ENCODE measurements at places on chromosomes 2 and 18.

DNA sequence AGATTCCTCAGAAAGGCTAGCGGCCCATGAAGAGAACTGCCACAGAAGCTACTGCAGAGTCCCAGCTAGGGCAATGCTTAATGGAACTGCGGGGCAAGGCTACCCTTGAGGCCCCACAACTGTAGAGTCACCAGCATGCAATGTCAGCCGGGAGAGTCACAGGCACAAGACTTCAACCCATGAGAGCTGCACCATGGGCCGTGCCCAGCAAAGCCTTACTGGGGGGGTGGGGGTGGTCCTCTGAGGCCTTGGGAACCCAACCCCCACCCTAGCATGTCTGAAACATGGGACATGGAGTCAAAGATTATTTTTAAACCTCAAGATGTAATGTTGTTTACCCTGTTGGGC is 20.2 kb downstream of the DPP4 start:
- no peak for DNase-seq

GRCh38 chr2:179340678-179341077 is 76.0 kb upstream of the SESTD1 start:
- DNase-seq, result no peak

GRCh38 chr18:2326999-2327398 is 244.3 kb downstream of the METTL4 start:
- DNase-seq, result no peak

DNA sequence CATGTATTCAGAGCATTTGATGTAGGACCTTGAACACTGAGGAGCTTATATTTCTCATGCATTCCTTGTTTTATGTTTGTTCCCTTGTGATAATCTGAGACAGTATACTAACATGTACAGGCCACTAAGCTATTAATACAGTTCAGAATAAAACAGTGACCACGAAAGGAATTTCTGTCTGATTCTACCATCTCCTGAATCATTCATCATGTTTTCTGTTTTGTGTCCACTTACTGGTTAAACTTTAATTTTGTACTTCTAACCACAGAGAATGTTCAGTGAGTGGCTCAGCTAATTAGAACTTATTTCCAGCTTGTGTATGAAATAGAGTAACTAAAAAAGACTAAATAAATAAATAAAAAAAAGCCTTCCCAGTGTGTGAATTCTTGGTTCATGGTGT is 110.4 kb downstream of the LRP1B start:
- DNase-seq, result no peak

- DNase-seq, result no peak
Measured at GRCh38 chr18:68837665-68838451, 40.0 kb downstream of the CCDC102B start.

GRCh38 chr2:23475036-23475435 is 90.1 kb downstream of the KLHL29 start:
- DNase-seq, result no peak

GRCh38 chr2:15565994-15566671 is 5.0 kb upstream of the NBAS start:
- DNase-seq, result no peak

DNA sequence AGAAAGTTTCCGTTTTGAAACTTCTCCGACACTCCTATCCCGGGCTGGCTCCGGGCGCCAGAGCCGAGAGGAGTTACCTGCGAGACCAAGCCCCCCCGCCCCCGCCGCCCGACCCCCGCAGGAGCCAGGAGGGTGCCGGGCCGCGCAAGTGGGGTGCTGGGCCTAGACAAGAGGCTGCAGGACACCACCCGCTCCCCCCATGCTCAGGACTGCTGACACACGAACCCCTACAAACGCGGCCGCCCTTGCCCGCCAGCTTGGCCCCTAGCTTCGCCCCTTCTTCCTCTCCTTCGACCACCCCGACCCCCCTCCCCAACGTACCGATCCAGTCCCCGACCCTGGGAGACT is 497 bp downstream of the PLA2R1 start:
- no peak for DNase-seq

GRCh38 chr2:156430236-156430979 is 5.8 kb upstream of the GPD2 start:
- DNase-seq, result no peak

DNA sequence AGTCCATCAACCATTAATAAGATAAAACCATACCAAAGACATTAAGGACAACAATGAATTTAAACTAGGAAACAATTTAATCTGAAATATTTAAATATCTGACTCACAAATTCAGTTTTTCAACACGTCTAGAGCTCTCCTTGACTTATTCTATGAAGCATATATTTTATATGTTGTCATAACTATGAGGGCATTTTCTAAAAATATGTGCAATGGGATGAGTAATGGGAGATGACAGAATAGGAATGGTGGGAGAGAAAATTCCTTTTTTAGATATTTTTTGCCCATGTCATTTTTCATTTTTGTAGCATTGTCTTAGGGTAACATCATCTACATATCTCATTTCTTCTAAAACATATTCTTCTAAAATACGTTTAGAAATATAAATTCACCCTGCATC is 79.2 kb upstream of the CDH2 start:
- no peak for DNase-seq

GRCh38 chr2:181578829-181579228 is 78.1 kb downstream of the CERKL start:
- DNase-seq, result no peak

DNA sequence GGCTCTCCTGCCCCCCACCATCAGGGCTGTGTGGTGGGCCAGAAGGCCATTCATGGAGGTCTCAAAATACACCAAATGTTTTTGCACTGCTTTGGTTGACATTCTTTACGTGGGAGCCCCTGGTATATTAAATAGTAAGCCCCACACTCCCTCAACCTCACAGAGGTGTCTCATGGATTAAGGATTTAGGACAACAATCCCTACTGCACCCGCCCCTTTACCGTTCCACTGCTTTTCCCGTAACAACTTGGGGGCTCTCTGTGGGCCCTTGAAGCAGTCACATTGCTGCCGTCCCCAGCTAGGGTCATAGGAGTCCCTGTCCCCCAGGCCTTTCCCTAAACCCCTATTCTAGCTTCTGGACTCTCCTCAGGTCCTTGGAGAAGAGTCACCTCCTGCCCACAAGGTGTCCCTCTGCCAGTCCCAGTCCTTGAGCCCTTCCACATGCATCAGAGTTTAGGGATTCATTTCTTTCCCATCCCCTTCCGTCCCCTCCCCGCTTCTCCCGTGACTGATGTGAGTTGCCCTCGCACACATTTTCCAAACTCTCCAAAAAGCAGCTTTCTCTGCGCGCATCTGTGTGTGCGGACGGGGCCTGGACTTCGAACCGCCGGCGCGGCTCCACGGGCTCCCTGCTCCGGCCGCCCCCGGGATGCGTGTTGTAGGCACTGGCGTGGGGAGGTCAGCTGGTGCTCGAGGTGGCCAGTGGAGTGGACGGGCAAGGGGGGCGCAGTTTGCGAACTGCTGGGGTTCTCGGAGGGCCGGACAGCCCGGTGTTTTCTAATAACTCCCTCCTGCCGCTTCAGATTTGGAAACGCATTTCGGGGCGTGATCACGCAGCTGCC is 84.8 kb downstream of the LYPD1 start:
- no peak for DNase-seq

DNA sequence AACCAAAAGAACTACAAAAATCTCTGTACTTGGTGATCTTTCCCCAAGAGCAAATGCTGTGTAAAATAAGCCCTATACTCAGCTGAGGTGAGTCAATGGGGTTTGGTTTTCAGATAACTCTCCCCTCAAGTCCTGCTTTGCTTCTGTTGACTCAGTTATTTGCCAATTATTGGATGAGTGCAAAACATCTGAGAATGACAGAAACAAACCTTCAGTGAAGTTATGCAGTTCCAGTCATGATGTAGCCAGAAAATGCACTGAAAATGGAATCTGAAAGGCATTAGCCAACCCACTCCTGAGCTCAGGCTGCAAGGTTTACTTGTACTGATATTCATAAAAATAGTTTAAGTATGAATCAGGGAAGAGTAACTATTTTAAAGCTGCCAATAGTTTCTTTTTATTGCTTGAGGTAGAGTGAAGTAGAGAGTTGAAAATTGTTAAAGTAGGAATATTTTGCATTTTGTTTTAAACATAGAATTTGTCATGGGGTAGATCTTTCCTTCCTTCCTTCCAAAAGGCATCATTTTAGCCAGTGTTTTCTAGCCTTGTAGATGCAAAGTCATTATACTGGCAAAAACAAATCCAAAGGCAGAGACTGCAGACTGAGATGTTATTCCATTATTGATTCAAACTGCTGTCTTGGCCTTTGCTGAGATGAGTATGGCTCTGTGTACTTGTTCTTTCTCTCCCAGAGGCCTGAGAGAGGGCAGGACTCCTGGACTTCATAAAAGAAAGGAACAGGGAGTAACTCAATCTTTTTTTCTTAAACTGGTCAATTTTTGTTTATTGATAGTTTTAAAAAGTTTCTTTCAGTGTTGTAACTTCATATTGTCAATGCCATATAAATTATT is 215.3 kb downstream of the RND3 start:
- no peak for DNase-seq

DNA sequence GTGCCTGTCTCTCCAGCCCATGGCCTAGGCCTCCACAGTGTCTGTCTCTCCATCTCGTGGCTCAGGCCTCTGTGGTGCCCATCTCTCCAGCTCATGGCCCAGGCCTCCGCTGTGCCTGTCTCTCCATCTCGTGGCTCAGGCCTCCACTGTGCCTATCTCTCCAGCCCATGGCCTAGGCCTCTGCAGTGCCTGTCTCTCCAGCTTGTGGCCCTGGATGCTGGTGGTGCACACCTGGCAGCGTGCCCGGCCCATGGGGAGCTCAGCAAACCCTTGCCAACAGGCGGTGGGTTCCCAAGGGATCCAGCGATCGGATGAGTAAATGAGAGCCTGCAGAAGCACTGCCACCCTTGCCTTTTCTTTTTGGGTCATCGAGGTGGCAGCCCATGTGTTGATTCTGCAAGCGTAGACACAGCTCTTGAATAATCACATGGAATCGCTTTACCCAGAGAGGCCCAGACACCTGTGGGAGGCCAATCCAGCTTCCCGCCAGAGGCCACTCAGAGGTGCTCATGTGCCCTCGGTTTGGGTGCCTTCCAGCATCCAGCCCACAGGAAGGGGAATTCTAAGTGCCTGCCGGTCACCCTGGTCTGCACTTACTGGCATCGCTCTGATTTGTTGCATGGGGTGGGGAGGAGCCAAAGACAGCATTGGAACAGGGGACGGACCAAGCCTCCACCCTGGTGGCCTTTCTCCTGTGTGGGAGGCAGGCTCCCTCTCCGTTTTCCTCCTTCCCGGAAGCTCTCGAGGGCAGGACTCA is 101.8 kb upstream of the HDAC4 start:
- DNase-seq, result no peak

GRCh38 chr2:191350826-191351225 is 105.6 kb downstream of the MYO1B start:
- DNase-seq, result no peak

DNA sequence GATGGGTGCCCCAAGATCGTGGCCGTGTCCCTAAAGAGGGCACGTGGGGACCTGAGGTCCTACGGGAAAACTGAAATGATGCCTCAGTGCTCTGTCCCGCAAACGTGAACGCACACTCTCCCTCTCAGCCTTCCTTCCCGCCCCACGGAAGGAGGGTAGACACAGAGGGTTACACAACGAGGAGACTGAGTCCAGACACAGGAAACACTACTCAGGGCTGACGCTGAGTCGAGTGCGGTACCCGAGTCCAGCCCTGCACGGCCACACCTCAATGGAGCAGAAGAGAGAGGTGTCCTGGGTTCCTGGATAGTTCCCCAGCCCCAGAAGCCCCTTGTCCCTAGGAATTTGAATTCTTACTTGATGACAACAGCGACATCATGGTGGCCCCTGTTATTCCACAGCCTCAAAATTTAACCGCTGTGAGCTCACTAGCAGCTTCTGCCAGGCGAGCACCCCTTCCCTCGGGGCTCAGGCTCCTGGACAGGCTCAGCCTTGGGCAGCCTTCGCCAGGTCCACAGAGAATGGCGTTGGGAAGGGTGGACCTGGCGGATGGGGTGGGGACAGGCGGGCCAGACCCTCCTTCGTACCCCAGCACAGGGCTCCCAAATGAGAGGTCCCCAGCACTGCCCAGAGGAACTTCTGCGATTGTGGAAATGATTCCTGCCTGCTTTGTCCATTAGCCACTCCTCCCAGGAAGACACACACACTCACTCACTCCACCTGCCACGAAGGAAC is 980 bp upstream of the RNPEPL1 start:
- DNase-seq, result no peak

DNA sequence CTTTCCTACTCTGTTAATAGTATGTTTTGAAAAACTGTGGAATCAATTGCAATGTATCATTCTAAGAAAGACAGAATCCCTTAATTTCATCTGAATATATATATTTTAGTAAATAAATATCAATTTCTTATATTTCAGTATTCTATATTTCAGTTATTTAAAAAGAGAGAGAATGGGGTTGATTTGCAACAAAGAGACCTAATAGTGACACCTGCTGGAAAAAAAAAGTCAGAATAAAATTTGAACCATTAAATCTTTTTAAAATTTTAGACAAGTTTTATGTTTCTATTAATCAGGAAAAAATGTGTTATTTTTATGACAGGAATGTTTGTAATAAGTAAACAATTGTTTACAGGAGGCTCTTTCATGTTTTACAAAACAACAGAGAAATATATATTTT is 20.7 kb upstream of the CCNT2 start:
- DNase-seq, result no peak

DNA sequence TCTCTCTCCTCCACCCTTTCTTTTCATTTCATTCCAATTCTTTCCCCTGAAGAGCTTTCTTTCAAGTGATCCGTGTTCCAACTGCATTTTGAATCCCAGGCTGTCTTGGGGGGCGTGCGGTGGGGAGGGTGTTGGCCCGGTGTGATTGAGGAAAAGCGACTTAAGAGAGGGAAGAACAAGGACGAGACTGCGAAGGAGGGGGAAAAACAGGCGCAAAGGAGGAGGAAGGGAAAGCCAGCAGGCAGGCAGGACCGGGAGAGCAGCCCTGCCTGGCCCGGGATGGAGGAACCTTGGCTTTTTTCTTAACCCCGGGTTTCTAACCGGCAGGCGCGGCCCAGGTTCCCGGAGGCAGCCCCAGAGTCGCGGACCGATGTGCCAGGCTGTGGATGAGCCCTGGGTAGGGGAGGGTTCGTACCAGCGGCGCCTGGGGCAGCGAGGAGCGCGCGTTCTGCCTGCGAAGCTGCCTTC is 1.3 kb downstream of the ADCYAP1 start:
- DNase-seq, result no peak

- peak; percentile 97 for DNase-seq
Measured at GRCh38 chr2:5766056-5766455, 73.9 kb downstream of the SOX11 start.

- DNase-seq, result no peak
Measured at GRCh38 chr2:161947836-161948235, 126.2 kb downstream of the DPP4 start.

DNA sequence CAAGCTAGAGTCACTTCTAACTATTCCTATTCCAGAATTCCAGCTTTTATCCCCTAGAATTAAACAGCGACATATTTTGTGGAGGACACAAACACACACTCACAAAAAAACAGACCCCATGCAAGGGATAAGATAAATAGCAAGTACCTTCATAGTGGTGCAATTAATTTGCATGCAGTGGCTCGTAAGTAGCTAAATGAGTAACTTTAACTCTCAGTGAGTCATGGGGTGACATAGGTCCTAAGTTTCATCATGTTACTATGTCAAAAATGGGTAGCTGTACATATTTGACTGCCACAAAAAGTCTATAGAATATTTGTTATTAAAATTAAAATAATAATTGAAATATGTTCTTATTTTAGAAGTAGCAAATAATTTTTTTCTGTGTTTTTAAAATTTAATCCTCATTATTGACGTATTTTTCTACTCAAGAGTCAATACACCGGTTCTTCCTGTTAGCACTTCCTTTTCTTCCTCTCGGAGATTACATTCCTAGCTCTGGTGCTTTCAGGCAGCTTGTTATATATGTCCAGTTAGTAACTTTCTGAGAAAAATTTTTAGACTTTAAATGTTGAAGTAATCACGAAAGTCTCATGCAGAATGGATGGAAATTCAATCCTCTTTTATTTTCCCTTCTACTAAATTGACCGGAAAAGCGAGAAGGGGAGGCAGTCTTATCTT is 247.0 kb downstream of the KCNH7 start:
- no peak for DNase-seq
